MG63 (cell line): ENCODE measurements at places on chromosomes 11 and 22. TPM values are rescaled to one million over a fixed set of nuclear protein-coding genes. Genes with fewer than 3 reads are reported as not detected.

- no peak for DNase-seq
Measured at GRCh38 chr22:23681026-23681809, 9.6 kb upstream of the RGL4 start.

- DNase-seq: peak; percentile 40
Measured at GRCh38 chr22:39144101-39144767, 8.2 kb downstream of the CBX7 start.

DNA sequence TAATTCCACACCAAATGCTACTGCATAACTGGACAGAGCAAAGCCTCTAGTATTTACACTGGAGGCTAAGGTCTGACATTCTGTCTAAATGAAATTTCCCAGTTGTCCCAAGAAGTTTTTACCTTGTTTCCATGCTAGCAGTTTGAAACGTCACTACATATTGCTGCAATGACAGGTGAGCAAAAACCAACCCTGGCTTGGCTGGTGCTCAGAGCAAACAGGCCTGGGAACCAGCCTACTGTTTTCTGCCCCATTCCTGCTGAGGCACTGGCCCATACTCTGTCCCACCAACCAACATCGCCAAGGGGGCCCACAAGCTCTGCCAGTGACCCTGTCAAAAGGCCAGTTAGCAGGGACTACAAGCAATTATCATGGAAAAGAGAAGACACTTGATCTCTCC lies 131.1 kb downstream of the MPPED2 start:
- no peak for DNase-seq

- peak; percentile 94 for DNase-seq
Measured at GRCh38 chr11:69949327-69949726, 128.8 kb upstream of the ANO1 start.

The DAGLA gene
- total RNA-seq: 1.3 and 1.4 TPM in 2 replicates

GRCh38 chr22:39800790-39801520 lies 92.6 kb downstream of the ENTHD1 start:
- DNase-seq: no peak

GRCh38 chr11:45384711-45385241 lies 98.6 kb upstream of the SYT13 start:
- DNase-seq: no peak

The CSRP3 gene
- not detected in 2 replicates for total RNA-seq

The HBD gene
- not detected in 2 replicates for total RNA-seq

DNA sequence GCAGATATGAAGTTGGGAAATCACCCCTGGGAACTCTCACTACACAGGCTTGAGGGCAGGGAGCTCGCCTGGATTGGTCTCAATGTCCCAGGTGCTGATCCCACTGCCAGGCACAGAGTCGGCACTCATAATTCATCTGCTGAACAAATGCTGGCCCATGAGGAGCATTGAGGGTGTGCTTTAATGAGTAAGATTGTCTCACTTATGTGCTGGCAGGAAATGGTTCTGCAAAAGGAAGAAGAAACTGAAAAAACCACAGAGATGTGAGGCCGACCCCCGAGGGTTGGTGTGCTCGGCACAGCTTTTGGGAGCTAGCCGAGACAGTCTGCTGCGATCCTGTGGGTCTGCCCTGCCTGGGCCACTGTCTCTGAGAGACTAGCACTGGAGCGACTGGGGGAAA lies 9.4 kb downstream of the PLAAT2 start:
- no peak for DNase-seq

The GAL3ST3 gene
- not detected in 2 replicates for total RNA-seq

- DNase-seq: no peak
Measured at GRCh38 chr11:65288706-65289536, 25.7 kb upstream of the CDC42EP2 start.

DNA sequence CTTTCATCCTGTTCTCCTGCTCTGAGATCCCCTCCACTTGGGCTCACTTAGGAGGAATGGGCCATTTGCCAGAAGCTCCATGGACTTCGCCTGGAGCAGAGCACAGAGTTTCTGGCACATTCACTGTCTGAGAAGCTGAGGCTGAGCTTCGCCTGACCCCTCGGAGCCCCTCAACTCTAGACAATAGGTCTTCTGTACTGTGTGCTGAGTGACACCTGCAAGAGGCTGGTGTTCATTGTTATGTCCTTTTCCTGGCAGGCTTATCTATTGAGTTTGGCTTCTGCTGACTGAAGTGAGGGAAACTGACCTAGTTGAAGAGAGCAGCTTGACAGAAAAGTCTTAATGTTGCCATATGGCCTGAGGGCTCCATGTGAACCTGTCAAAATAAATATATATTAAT lies 124.3 kb downstream of the EHF start:
- no peak for DNase-seq

The GRIA4 gene
- total RNA-seq: not detected in 2 replicates

The F2 gene
- 0.46 TPM in 1 of 2 replicates, not detected in the other for total RNA-seq

DNA sequence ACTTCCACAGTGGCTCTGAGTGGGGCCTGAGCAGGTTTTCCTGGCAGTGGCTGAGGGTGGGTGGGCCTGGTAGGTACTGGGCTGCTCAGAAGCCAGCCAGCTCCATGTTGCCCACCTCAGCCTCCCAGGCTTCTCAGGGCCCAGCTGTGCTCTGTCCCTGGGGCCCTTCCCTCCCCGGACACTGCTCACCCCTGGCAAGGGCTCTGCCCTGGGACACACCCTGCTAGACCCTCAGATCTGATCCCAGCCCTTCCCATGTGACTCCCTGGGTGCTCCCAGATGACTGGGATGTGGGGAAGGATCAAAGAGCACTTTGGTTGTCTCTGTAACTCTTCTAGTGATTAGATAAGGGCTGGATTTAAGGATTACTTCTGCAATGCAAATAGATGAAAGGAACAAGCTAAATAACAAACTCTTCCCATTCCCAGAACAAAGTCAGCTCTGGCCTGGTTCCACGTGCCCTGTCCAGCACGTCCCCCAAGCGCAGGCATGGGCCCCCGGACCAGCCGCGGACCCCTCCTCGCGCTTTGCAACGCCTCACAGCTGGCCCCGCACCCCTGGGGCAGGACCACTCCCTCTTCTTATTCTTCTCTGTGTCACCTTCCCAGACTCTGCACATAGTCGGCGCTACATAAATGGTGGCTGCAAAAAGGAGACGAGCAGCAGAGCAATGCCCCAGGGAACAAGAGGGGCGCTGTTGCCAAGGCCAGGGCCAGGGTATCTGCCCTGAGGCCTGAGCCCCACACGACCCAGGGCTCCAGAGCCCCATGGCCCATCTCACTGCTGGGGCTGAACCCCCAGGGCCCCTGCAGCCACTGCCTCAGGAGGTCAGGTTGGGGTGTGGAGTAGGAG lies 5.7 kb upstream of the KRTAP5-6 start:
- DNase-seq: no peak

The SCARF2 gene
- total RNA-seq: 22.3 and 32.1 TPM in 2 replicates

The OR10D3 gene
- total RNA-seq: not detected in 2 replicates

DNA sequence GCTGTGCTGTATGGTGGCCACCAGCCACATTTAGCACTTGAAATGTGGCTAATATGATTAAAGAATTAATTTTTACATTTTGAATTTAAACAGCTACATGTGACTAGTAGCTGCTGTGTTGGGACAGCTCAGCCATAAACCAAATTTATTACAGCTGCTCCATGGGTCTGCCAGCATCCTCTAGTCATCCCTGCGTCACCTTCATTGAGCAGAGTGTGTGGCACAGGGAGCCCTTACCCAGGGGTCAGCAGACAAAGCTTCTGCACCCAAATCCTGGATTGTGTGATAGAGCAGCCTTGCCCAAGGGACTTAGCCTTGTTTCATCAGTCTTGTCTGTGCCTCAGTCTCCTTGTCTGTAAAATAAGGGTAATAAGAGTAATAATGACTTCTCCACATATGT lies 19.4 kb upstream of the ACCSL start:
- DNase-seq: no peak

The KRTAP5-7 gene
- not detected in 2 replicates for total RNA-seq

DNA sequence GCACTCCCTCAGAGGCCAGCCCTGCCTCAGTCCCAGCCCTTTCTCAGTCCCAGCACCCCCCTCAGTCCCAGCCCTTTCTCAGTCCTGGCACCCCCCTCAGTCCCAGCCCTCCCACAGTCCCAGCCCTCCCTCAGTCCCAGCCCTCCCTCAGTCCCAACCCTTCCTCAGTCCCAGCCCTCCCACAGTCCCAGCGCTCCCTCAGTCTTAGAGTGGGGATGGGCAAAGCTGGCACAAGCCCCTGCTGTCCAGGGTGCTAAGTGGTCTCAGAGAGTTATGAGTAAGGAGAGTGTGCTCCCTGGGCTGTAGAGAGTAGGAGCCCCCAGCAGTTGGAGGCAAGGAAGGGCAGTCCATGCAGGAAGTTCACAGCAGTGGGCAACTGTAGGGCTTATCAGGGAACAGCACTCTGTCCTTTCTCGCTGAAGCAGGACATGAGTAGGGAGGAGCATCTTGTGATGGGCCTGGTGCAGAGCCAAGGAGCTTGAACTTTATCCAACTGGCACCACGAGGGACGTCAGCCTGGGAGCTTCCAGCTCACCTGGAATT lies 51.4 kb upstream of the CRYBB3 start:
- DNase-seq: no peak

The SOX10 gene
- total RNA-seq: not detected in 2 replicates

GRCh38 chr22:45516163-45516562 lies 13.5 kb downstream of the FBLN1 start:
- DNase-seq: no peak

- DNase-seq: no peak
Measured at GRCh38 chr11:25777343-25777742, 554.6 kb upstream of the ANO3 start.

GRCh38 chr11:72736452-72737069 lies 15.6 kb downstream of the ARAP1 start:
- peak; percentile 69 for DNase-seq

- no peak for DNase-seq
Measured at GRCh38 chr11:47314992-47315391, 37.5 kb downstream of the MYBPC3 start.

The OR52N5 gene
- not detected in 2 replicates for total RNA-seq

DNA sequence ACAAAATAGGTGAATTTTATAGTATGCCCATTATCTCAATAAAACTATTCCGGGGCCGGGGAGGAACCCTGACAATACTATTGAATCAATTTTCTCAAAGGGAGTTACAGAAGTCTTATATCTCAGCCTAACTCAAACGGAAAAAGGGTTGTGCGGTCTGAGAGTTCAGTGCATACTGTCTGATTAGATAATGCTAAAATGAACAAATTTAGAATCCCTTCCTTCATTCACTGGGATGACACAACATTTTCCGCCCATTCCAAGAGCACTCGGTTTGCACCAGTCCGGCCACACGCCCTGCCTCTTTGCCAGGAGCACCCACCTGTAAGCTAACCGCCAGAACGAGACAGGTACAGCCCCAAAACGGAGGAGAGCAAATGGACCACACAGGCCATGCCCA lies 50.0 kb upstream of the NFRKB start:
- no peak for DNase-seq

The KIRREL3 gene
- 2.8 and 11.7 TPM in 2 replicates for total RNA-seq

DNA sequence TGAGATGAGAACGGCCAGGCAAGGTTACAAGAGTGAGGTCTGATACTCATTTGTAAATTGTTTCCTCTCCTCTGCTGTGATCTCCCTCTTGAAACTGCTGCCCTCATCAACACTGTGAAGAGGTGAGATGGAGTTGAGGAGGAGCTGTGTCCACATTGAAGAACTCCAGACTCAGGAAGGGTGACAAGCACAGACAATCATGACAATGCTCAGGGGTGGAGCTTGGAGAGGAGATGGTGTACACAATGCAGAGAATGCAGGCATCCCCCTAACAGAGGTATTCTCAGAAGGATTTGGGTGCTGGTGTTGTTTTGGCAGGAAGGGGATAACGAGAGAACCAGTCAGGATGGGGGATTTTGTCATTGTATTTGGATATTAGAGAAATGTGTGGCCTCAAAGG lies 21.5 kb upstream of the MMP7 start:
- no peak for DNase-seq

GRCh38 chr11:22472306-22472705 lies 134.1 kb downstream of the SLC17A6 start:
- no peak for DNase-seq

The POU2AF3 gene
- total RNA-seq: not detected in 2 replicates

The VSIG10L2 gene
- not detected in 2 replicates for total RNA-seq

GRCh38 chr22:39900306-39901227 lies at the start of gene GRAP2:
TSS of gene GRAP2 (plus strand) at chr22:39901084. CDS start at chr22:39947107, 46,023 bp downstream.
- no peak for DNase-seq

The DMC1 gene
- total RNA-seq: 0.26 TPM in 1 of 2 replicates, not detected in the other

DNA sequence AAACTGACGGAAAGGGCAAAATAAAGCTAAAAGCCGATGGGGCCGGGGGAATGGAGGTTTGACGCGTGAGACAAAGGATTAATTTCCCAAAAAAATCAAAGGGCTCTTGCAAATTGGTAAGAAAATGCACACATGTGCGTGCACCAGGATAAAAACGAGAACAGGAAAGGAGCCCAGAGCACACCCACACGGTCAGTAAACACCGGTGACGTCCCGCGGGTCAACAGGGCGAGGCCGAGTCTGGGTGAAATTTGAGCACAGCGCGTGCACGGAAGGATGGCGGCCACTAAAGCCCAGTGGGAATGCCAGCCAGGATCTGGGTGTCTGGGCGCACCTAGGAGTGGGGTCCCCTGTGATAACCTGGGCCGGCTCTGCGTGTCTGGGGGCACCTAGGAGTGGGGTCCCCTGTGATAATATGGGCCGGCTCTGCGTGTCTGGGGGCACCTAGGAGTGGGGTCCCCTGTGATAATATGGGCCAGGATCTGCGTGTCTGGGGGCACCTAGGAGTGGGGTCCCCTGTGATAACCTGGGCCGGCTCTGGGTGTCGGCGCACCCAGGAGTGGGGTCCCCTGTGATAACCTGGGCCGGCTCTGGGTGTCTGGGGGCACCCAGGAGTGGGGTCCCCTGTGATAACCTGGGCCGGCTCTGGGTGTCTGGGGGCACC lies 44.4 kb downstream of the BRSK2 start:
- no peak for DNase-seq

- DNase-seq: no peak
Measured at GRCh38 chr22:41544671-41545476, 604 bp upstream of the POLR3H start.

The KRTAP5-10 gene
- total RNA-seq: not detected in 2 replicates

The C11orf97 gene
- total RNA-seq: not detected in 2 replicates

The OR52I2 gene
- total RNA-seq: not detected in 2 replicates

The AIFM3 gene
- 0.56 TPM in 1 of 2 replicates, not detected in the other for total RNA-seq

The RAD9A gene
- 1.7 and 17.6 TPM in 2 replicates for total RNA-seq

- no peak for DNase-seq
Measured at GRCh38 chr11:10584071-10584501, 15.6 kb upstream of the LYVE1 start.

- DNase-seq: no peak
Measured at GRCh38 chr11:71221821-71222220, 30.6 kb downstream of the SHANK2 start.

- DNase-seq: no peak
Measured at GRCh38 chr22:50641696-50642607, 14.0 kb upstream of the ARSA start.
